ENCODE measurements at places on chromosomes 7 and 10.
A peak's percentile ranks its signal among the peaks of the same experiment; 100 is the strongest.

DNA sequence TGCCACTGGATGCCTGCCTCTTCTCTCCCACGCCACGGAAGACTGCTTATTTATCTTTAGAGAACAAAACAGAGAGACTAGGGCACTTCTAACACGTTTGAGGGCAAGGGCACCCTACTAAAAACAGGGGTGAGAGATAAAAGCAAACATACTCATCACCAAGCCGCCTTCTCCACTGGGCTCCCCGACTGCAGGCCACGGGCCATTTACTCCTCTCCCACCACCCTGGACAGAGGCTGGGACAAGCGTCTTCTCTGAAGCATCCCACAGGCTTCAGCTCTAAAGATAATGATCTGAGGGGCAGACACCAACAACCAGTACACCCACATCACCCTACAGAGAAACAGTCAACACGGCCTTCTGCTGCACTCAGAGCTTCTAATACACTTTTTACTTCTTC is 78.7 kb downstream of the CYTH3 start:
- no peak for DNase-seq

DNA sequence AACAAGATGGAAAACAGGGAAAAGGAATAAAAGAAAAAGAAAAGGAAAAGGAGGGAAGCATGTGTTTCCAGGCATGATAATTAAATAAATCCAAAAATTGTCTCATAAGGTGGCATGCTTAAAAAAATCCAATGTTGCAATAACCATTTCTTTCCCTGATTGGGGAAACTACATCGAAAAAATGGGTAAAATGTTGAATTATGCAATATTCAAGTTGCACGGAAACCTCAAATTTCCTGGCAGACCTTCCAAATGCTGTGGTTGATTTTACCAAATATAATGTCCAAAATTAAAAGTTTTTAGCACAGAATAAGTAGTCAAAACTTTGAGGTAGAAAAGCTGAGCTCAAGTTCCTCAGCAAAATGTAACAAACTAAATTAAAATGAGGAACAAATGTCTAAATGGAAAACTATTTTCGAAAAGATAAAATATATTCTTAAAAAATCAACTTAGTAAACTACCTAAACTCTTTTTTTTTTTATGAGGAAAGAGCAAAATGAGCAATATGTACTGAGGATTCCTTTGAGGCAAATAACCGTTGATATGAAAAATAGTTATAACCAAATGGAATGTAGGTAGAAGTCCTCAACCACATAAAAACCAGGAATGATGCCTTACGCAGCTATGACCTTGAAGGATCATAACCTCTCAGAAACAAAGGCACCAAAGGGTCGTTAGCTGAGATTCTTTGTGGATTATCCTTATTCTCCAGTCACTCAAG is 52.6 kb downstream of the MACC1 start:
- no peak for DNase-seq

DNA sequence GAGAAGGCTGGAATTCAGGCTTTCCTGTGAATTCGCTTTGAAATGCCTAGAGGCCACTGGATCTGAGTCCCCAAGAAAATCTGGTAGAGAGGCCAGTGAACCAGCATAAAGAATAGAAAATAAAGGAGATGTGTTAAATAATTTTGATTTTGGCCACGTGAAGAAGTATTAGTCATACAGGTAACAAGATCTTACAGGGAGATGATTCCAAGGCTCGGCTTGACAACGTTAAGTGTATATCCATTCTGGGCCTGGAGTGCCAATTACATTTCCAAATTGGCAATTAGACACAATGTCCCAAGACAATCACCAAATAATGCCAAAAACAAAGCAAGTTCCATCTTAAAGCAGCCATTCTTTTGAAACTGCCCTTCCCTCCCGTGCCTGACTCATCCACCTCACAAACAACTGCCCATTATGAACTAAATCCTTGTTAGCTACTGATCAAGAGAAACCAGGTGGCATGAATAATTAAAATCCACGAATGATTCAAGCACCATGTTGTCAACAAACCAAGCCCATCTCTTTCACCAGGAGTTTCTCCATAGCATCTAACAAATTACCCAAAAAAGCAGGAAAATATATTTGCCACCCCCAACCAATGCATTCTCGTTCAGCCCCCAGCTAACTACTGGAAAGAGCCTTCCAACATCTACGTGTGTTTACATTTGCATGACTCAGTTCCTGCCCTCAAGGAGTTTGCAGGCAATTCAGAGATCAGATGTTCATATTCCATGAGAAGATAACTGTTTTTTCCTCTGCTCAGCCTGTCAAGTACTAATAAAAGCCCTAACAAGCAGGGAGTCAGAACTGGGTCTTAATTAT is 8.5 kb downstream of the KCNMA1 start:
- no peak for DNase-seq

DNA sequence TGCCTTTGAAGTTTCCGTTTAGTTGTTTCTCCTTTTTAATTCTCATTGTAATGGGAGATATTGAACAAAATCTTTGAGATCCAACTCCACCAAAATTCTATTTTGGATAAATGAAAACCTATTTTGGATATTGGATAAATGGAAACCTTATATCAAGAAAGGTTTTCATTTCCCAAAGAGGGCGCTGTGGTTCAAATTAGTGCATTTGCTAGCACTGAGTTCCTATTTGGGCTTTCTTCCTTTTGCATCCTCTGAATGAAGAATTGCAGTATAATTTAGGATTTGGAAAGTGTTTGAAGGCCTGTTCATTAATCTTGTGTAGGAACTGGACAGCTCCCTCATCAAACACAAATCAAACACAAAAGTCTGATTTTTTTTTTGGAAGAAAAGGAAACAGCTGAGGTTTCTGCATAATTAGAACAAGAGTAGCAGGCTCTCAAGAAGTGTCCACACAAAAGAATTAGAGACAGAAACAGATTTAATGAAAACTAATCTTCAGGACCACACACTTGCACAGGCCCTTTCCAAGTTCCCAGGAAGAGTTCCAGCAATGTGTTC is 80.8 kb upstream of the KLF14 start:
- DNase-seq = no peak

DNA sequence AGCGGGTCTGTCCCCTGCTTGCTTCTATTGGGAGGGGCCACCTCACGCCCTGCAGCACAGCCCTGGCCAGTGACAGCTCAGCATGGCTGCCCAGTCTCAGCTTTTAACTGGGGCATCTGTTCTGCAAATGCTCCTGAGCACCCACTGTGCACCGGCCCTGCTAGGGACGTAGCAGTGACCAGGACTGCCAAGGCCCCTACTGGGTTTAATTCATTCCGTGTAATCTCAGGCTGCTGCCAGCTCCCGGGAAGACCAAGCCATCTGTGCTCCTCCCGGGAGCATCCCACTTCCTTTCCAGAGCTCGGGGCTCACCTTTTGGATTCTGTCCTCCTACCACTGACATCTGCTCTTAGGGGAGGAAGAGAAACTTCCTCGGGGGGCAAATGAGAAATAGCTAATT is 85.2 kb downstream of the ADARB2 start:
- no peak for DNase-seq

GRCh38 chr10:124124123-124124768 is 30.8 kb upstream of the CHST15 start:
- DNase-seq = no peak

GRCh38 chr7:29485339-29486190 is 78.1 kb upstream of the PRR15 start:
- no peak for DNase-seq

- DNase-seq = no peak
These were observed 23.4 kb downstream of the ARHGEF5 start for GRCh38 chr7:144378651-144379050.

DNA sequence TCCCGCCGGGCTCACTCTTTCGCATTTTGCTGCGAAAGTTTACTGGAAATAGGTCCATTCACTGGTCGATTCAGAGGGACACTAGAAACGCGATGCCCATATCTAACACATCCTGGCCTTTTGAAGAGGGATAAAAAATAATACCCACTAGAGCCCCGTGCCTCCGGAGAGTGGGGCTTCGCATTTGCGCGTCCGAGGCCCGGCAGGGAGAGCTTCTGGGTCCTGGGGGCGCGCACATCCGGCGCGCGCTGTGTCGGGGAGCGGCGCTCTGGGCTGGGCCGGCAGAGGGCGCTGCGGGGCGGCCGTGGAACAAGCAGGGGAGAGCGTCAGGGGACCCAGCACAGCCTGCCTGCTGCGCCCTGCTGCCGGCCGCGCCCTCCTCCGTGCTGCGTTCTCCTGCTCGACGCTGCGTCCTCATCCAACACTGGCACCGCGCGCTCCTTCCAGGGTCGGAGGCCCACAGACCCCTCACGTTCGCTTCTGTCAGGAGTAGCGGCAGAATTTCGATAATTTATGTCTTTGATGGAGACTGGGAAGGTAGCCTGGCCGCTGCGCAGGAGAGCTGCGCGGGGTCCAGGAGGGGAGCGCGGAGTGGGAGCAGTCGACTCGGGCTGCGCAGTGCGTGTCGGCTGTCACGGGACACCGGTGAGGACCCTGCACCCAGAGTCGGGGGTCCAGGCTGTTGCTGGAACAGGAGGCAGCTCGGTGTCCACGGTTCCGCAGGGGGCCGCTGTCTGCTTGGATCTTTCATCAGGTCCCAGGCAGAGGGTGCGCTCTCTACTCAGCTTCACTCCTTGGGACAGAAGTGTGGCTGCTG is 41.5 kb upstream of the ZNF32 start:
- DNase-seq = peak; percentile 86

DNA sequence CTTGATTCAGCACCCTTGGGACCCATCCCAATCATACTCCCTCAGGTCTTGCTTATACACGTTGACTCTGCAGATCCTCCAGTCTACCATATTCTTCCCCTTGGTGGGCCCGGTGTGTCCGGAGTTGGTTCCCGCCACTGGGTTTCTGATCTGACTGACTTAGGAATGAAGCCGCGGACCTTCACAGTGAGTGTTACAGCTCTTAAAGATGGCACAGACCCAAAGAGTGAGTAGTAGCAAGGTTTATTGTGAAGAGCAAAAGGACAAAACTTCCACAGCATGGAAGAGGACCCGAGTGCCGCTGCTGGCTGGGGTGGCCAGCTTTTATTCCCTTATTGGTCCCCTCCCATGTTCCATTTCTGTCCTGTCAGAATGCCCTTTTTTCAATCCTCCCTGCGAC is 5.9 kb upstream of the GDF10 start:
- DNase-seq = no peak

- DNase-seq = no peak
These were observed 36.9 kb upstream of the IKZF1 start for GRCh38 chr7:50267525-50268041.

GRCh38 chr10:77162697-77163096 is 474.9 kb downstream of the KCNMA1 start:
- no peak for DNase-seq

DNA sequence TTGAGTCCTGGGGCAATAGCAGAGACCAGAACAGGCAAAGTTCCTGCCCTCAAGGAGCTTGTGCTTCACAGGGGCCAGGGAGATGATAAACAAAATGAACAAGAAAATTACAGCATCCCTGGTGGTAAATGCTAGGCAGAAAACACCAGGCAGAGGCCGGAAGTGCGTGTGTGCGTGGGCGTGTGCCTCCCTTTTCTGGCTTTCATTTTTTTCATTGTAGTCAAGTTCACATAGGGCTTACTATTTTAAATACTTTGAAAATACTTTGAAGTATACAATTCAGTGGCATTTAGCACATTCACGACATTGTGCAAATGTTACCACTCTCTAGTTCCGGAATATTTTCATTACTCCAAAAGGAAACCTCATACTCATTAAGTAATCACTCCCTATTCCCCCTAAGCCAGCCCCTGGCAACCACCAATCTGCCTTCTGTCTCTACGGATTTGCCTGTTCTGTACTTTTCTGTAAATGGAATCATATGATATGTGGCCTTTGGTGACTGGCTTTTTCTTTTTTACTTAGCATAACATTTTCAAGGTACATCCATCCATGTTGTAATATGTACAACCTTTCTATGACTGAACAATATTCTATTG is 88.1 kb upstream of the PDCD4 start:
- peak; percentile 75 for DNase-seq

DNA sequence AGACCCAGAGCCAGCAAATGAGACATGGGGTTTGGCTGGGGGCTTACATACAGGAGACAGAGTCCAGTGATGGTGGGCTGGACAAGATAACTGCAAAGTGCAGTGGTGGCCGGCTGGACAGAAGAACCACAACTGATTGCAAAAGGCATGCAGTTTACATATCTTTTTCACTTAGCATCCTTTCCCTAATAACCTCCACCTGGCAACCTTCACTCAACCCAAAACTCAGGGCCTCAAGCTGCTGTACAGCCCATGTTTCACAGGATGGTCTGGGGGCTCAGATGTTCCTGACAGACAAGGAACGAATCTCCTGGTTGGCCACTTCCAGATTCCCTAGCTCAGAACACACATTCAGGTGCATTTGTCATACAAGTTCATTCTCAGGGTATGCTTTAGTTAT is 7.8 kb upstream of the PDCD4 start:
- DNase-seq = no peak

DNA sequence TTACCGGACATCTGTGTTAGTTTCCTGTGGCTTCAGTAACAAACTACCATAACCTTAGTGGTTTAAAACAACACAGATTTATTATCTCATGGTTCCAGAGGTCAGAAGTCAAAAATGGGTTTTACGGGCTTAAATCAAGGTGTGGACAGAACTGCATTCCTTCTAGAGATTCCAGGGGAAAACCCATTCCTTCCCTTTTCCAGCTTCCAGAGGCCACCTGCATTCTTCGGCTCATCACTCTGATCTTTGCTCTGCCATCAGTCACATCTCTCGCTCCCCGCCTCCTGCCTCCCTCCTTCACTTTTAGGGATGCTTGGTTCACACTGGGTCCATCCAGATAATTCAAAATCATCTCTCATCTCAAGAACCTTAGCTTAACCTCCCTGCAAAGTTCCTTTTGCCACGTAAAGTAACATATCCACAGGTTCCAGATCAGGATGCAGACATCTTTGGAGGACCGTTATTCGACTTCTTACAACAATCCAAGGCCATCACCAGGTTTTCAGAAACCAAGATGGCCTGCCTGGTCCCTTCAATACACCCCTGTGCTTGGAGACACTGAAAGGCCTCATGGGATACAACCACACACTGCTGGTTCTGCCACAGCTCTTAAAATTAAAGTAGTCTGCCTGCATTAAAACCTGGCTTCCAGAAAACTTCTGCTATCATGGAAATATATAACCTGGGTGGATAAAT is 225.9 kb upstream of the MYO3A start:
- DNase-seq = no peak

GRCh38 chr7:2729031-2729892 is 41.3 kb downstream of the AMZ1 start:
- DNase-seq = no peak

DNA sequence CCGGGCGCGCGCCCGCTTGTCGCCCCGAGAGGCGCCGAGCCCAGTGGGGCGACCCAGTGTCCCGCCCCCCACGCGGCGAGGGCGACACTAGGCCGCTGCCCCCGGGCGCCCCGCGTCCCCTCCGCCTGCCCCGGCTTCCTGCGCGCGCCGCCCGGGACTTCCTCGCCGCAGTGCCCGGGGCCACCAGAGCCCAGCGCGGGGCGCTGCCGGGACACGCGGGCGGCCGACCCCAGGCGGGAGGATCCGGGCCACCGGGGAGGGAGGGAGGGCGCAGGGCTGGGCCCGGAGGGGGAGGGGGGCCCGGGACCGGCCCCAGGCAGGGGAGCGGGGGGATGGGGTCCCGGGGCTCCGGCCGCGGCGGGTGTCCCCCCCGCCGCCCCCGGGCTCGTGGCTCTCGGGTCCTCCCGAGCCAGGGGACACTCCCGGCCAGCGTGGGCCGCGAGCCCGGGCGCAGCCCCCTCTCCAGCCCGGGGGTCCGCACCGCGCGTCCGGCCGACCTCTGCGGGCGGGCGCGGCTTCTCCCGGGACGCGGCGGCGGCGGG is 435 bp upstream of the PWWP2B start:
- DNase-seq = peak; percentile 64
